ENCODE measurements at places on chromosomes 2 and 18.

DNA sequence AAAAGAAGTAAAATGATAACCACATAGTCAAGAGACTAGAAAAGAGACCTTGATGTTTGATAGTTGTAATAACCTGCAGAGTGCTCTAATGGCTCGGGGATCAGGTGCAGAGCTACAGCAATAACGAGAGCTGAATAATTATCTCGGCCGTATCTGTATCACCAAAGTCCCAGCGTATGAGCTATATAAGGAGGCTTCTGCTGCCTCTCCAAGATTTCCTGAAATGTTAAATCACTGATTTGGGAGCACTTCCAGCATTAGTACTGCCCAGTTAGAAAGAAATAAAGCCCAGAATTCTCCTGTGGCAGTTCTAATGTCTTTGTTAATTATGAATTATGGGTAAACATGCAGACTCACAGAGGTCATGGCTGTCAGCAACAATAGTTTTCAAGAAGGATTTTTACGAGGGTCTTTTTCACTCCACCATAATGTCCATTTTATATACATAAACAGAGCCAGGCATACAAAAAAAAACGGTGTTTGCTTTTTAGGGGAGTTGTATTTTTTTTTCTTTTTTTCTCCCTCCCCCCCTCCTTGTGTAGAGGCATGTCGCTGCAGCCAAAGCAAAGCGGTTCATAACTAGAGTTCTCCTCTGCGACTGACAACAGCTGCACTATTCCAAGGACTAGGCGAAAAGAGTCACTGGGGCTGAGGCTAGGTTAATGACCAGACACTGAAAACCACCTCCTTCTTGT lies 168.3 kb upstream of the VRK2 start:
- DNase-seq: no peak

DNA sequence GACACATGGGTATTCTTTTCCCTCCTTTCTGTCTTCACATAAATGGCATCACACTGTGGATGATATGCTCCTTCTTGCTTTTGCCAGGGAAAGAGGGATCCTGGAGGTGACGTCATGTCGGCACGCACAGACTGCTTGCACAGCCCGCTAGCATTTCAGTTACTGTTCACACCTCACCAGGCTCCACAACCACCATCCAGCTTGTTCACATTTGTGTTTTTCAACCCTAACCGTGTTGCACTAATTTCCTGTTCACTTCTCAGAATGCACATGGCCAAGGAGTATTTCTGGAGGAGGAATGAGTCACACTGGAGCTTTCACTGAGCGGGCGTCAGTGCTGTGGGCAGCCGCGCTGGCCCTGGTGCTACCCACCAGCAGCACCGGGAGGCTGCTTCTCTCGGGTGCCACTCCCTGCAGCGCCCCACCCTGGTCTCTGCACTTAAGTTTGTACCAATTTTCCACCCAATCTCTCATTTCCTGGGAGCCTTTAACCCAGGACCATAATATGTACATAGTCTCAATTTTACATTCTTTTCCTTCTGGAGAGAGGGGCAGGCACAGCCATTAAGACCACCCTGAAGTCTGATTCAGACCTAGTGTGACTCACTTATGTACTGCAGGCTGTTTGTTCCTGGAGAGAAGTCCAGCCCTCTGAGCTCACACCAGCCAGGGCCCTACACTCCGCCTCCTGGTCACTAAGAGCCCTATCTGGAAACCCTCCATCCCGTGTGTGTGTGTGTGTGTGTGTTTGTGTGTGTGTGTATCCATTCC lies 65.1 kb downstream of the MBP start:
- DNase-seq: no peak

GRCh38 chr2:53473236-53473635 lies 294.4 kb upstream of the CHAC2 start:
- DNase-seq: no peak

DNA sequence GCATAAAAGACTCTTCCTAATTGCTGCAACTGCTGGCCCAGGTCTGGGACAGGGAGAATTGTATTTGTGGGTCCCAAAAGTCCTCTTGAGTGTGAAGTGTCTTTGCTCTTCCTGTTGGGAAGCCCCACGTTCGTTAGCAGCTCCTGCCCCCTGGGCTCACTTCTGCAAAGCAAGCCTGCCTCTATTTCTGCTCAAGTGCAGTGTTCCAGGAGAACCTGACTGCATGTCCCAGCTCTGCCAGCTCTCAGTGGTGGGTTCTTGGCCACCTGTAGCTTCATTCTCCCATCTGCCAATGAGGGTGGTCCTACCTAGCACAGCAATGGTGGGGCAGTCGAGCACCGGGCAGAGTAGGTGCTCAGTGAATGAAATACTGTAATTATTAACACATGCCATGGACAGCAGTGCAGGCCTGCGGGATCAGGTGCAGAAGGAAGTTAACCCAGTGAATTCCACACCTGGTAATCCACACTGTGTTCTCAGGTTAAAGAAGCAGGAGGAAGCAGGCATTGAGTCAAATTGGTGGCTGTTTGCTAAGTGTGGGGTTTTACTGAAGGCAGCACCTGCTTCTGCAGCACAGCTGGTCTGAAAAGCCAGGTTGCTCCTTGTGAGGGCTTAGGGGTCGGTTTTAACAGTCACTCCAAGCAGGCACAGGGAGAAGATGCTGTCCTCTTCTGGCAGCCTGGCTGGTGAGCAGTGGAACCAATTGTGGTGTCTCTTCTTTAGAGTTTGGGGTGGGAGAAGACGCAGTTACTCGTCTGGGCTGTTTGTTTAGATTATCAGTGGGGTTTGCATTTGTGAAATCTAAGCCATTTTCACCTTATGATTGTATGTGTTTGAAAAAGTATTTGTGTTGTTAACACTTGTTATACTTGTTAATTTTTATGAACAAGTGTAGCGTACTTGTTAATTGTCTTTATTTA lies 54.3 kb downstream of the DGKD start:
- DNase-seq: no peak

GRCh38 chr18:67354091-67354490 lies 162.4 kb downstream of the DSEL start:
- no peak for DNase-seq

- no peak for DNase-seq
These were observed 34.6 kb downstream of the ZBTB7C start for GRCh38 chr18:48374423-48375149.

DNA sequence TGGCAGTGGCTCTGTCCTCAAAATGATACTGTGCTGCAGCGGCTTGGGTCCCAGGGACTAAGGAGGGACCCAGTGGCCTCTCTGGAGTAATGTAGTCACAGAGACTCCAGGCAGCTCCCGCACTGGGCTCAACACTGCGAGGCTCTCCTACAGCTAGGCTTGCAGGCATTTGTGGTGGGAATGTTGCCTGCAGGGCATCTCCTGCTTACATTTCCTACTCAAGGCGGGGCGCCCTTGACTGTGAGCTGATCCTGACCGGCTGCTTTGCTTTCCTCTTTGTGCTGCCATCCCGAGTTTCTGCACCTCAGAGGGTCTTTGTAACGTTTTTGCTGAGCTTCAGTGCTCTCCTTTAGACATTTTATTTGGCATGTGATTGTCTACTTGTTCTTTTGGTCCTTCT lies 177.4 kb upstream of the FN1 start:
- no peak for DNase-seq

GRCh38 chr2:11659115-11659475 lies 10.9 kb downstream of the NTSR2 start:
- no peak for DNase-seq

Measured in kidney epithelial cell (primary cell).